Right ventricle myocardium inferior (tissue), 1 donor: ENCODE measurements at places on chromosomes 2 and 18.
A peak's percentile ranks its signal among the peaks of the same experiment; 100 is the strongest.

- DNase-seq: no peak
Measured at GRCh38 chr2:220185766-220186305, 558.4 kb downstream of the SLC4A3 start.

- no peak for DNase-seq
Measured at GRCh38 chr18:57691363-57691762, 69.7 kb upstream of the NARS1 start.

- DNase-seq: no peak
Measured at GRCh38 chr2:138537170-138537915, 35.8 kb downstream of the SPOPL start.

DNA sequence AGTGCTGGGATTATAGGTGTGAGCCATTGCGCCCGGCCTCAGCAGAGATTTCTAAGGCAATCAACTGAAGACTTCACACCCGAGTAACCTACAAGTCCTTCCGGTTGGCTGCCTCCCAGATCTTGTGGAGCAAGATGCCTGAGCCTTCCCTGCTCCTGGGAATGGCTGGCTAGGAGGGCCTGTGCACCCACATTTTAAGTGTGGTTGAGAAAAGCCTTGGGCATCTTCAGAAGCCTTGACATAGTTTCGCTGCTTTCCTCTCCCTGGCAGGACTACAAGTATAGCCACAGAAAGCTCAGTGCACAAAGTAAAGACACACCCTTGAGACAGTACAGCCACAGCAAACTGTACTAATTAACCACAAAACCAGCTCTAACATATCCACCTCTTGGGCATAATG, 35.2 kb downstream of the E2F6 start:
- DNase-seq: no peak

- no peak for DNase-seq
Measured at GRCh38 chr2:175690113-175690837, 311.8 kb downstream of the LNPK start.

DNA sequence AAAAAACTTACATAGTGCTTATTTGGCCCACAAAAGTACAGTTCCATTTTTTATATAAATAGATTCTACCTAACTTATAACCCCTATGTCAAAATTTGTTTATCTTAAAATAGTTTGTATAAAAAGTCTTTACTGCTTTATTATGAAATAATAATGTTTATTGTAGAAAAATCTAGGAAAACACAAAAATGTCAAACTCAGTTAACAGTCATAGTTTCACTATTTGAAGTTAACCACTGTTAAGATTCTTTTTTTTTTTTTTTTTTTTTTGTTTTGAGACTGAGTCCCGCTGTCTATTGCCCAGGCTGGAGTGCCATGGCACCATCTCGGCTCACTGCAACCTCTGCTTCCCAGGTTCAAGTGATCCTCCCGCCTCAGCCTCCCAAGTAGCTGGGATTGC, 26.5 kb upstream of the ABI2 start:
- DNase-seq: no peak

GRCh38 chr2:47043142-47043890, 111.8 kb downstream of the STPG4 start:
- DNase-seq: peak; percentile 80

GRCh38 chr2:150526827-150527226, 39.4 kb upstream of the RND3 start:
- DNase-seq: no peak

DNA sequence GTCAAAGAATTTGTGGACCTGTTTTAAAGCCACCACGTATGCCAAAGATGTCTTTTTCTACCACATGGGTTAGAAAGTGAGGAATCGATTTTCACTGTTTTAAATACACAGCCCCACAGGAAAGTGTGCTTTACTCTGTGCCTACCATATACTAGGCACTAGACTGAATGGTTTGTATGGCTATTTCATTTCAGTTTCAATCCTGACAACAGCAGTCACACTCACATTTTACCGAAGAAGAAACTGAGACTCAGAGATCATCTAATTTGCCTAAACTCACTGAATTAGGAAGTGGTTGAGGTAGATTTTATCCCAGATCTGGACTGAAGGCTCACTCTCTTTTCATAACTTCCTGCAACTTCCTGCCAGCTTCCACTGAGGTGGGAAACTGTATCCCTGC, 176.4 kb downstream of the ALK start:
- no peak for DNase-seq

GRCh38 chr2:17303521-17303920, 214.7 kb downstream of the RAD51AP2 start:
- DNase-seq: no peak

DNA sequence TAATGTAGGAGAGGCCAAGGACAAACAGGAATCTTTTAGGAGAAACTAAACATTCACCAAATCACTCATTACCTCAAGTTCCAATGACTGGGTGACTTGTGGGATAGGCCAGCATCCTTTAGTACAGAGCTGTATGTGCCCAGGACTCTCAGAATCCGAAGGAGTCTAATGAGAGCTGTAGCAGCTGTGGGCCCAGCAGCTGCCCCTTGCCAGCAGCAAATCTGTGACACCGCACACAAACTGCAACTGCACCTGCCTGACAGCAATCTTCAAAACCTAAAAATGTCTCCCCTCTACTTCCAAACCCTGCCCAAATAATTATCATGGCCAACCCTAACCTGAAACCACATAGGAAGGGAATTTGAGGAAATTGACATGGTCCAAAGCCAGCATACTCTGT, 44.5 kb upstream of the ACVR2A start:
- DNase-seq: no peak

DNA sequence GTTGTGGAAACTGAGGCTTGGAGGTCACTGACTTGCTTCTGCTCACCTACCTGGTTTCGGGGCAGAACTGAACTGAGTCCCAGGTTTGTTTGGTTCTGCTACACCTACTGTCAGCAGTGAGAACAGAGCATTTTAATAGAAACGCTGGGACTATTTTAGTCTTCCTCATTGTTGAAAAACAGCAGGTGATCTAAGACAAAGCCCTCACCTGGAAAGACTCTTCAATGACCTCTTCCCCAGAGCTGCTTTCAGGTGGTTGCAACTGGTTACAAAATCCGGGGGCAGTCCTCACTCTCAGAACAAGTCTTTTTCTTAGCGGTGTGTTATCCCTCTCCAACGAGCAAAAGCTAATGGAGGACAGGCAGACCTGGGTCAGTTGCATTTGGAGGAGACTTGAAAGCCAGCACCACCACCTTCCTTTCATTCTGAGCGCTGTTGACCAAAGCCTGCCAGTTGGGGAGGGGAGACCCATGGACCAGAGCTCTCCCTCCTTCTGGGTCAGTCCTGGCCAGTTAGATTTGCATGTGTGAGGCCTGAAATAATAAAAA, 217.0 kb downstream of the NCK2 start:
- no peak for DNase-seq

DNA sequence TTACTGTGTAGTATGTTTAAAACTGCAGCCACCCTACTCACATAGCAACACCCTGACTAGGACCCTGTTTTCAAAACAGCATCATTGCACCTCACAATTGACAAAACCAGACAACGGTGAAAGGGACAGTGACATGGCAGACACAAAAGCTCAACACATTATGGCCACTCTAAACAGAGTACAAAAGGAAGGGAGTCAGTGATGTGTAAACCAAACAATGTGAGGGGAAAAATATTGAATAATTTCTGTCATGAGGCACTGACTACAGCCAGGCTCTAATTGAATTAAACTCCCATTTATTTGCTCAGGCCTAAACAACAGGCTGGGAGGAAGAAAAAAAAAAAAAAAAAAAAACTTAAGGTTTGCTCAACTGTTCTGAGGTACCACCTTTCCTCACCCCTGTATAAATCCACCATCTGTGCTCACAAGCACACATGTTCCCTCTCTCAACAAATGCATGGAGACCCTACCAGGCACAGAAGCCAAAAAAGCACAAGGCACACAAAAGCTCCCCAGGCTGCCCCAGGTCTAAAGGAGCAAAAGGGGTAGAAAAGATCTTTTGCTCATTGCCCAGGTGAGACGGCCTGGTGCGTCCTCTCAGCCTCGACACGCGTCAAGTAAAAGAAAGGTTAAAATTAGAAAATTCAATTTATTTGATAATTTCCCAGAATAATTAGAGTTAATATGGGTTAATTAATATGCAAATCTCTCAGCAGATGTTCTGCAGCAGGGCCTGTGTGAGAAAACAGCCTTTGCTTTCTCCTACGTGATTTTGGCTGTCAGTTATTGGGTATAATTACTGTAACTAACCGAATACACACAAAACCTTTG, 80.9 kb downstream of the ZEB2 start:
- no peak for DNase-seq
